Left kidney (tissue), 8 donors: ENCODE measurements at places on chromosomes 5 and 9. TPM values are rescaled to one million over a fixed set of nuclear protein-coding genes. Genes with fewer than 3 reads are reported as not detected.

- DNase-seq, result no peak
Observed at GRCh38 chr5:158451203-158451992, 592.5 kb upstream of the CLINT1 start.

- DNase-seq, result no peak
Observed at GRCh38 chr9:82206946-82207345, 218.4 kb downstream of the SPATA31D1 start.

DNA sequence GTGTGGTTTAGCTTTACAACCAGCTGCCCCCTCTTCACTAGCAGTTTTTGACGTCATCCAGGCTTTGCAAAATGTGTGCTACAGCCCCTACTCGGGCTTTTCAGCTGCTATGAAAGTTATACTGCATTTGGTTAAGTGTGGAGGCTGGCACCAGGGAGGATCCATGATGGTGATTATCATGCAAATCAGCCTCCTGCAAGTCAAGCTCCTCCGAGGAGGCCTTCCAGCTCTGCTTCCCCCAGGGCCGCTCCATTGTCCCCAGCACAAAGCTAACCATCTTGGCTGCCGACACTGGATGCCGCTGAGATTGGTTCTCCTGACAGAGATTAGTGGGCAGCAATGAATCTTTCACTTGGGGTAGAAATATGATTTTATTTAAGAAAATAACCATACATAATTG, 159.6 kb downstream of the NR2F1-AS1 start:
- DNase-seq, result no peak

- no peak for DNase-seq
Observed at GRCh38 chr9:107504585-107505455, 15.3 kb upstream of the KLF4 start.

DNA sequence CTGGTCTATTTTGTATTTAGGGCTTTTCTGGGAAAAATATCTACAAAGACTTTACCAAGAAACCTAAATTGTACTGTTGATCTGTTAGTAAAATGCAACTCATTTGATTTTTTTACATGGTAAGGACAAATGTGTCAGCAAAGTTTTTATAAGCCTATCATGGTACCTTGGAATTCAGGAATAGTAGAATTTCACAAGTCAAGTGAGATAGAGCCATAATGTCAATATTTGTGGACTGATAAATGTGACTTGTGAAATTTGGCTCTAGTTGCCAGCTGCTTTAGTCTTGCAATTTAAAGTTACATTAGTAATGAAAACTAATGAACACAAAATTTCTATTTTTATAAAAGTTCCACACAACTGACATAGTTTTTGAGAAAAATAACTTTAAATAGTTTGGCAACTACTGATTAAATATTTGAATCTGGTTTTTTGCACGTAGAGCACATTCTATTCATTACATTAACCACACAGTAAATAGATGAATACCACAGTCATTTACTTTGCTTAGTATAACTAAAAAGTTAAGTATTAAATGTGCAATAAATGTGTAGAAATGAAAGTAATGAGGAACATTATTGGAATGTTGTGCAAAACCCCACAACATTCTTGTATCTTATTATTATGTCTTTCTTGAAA, 41.2 kb upstream of the RIOK2 start:
- no peak for DNase-seq

- no peak for DNase-seq
Observed at GRCh38 chr5:102764381-102765004, 9.4 kb downstream of the PAM start.

Gene MYOZ3
- 6.9 TPM for polyA plus RNA-seq

Gene N4BP3
- polyA plus RNA-seq, result 3.4 TPM

Gene SH2D3C
- 11.2 TPM for polyA plus RNA-seq

DNA sequence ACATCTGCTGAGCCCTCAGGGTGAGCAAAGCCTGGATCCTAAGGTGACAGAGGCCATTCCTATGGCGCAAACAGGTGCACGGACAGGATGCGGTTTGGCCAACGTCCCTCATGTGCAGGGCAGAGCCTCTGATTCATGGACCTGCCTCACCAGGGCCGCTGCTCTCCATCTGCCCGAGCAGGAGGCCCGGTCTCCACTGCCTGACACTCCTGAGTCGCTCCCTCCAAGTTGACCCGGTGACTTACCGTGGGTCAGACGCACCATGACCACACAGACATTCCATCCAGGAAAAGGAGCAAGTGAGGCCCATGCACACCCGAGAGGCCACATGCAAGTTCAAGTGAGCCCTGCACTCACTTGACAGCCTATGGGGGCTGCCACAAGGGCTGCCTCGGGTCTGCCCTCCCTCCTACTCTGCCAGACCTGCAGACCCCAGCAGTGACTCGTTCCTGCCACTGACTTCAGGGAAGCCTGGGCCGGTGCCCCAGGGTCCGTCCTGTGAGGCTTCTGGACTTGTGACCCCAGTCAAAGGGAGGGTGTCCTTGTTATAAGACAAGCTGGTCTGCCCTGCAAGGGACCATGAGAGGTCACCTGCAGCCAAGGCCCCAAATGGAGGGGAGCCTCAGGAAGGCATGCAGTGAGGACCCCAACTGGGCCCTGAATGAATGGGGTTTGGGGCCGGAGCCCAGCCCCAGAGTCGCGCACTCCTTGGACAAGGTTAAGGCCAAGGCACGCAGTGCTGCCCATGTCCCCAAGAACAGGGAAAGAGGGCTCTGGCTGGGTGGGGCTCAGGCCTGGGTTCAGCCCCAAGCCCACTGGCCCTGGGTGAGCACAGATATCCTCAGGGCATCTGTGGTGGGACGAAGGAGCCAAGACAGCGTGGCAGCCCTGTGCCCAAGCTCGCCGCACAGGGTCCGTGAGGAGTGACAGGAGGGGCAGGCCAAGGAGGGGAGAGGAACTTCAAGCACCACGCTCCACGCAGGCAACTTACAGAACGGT, 10.1 kb downstream of the BRD3OS start:
- no peak for DNase-seq

GRCh38 chr5:113163328-113163727, 186.7 kb downstream of the DCP2 start:
- DNase-seq, result no peak

Gene EIF4E1B
- not detected for polyA plus RNA-seq

Gene SHOC1
- polyA plus RNA-seq, result 1.5 TPM

DNA sequence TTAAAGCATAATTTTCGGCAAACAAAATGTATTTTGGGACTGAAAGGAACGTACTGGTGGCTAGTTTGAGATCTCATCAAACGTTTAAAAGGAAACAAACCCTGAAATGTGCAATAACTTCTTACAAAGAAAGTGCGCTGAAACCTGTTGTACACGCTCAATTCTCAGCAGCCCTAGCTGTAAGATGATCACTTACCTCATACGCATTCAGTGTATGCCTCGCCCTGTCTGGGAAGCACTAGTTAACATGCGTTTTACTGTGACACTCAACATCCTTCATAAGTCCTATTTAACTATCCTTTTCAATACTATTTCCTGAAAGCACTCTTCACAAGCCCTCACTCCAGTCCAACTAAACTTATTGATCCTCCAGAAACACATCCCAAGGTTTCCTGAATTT, 485.0 kb upstream of the EDIL3 start:
- no peak for DNase-seq

Gene GPRIN1
- polyA plus RNA-seq, result 2.2 TPM

Gene KCNV2
- polyA plus RNA-seq, result 0.27 TPM

DNA sequence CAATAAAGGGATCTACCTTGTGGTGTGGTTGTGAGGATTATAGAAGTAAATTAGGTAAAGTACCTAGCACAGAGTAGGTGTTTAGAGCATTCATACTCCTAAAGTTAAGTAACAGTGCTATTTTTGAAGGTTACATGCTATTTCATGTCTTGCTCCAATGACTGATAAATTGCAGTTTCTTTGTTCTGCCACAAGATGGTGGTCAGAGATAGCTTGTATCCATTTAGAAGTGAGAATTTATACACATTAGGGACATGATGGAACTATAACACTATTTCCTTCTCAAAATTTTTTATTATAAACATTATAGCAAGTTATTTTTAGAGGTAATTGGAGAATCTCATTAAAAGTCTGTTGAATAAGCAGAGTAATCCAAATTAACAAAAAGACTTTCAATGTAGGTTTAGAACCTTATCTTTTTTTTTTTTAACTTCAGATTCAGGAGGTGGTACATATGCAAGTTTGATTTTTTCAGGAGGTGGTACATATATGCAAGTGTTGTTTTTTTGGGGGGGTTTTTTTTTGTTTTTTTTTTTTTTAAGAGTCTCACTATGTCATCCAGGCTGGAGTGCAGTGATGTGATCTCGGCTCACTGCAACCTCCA, 17.1 kb downstream of the MTREX start:
- DNase-seq, result peak; percentile 30

DNA sequence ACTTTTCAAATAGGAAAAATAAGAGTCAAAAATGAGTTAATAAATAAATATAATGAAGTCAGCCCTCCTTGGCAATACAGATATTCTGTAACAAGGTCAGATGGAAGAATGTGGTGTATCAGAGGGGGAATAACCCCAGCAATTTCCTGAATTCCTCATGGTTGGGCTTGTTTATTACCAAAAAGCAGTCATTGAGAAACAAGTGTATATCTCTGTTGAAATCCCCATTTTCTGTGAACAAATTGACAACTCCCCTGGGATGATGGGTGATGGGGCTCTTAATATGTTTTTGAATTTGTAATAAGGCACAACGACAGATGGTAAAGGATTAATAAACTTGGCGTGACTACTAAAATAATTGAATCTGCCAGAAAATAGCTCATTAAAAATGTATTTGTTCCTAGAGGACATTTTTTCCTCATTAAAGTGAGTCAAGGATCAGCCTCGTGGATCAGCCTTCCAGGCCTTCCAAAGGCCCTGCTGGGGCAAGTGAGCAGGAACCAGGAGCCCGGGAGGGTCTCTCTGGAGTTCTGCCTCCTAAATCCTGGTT, 34.2 kb downstream of the THBS4 start:
- no peak for DNase-seq

Gene NUTM2G
- polyA plus RNA-seq, result 1.1 TPM

- DNase-seq, result no peak
Observed at GRCh38 chr5:87164409-87164808, 103.3 kb upstream of the RASA1 start.

GRCh38 chr9:8224381-8224801, 424.8 kb upstream of the DMAC1 start:
- DNase-seq, result no peak

- DNase-seq, result no peak
Observed at GRCh38 chr5:132681983-132682382, 8.2 kb downstream of the IL4 start.

DNA sequence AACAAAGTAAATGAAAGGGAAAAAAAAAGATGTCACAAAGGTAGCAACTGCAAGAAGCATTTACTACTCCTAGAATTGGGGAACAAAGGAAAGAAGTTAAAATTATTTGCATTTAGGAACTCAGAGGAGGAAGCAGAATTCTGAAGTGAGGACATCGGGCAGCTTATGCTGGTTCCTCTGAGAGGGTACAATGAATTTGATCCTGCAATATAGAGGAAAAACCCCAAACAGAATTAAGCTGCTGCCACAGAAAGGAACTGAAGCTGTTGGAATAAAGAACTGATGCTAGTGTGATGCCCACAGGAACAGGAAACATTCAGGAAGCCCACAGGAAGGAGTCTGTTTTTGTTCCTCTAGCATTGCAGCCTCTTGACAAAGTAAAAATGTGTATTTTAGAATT, 22.3 kb upstream of the TBCA start:
- DNase-seq, result no peak

GRCh38 chr9:86280580-86280979, 1.8 kb downstream of the ISCA1 start:
- DNase-seq, result no peak

DNA sequence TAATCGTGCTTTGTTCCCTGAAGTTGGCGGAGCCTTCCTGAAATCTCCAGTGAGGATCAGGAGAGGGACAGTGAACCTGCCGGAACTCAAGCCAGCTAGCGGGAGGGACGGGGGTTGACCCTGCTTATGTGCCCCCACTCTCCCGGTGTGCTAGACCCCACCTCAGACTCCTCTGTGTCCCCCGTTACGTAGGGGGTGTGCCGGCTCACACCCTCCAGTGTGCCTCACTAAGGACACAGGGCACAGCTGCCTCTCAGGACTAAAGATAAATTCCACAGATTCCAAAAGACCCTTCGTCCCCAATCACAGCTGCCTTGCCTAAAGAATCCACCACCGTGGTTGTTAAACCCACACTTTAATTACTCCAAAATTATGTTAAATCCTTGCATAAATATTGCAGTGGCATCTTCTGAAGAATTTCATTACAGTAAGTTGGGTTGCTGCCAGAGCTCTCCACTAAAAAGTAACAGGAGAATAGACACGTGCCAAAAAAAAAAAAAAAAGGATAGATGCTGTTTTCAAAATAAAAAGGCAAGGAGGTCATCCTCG, 73.7 kb downstream of the GTF3C4 start:
- DNase-seq, result no peak

GRCh38 chr9:81390792-81391456, 298.4 kb downstream of the TLE1 start:
- DNase-seq, result no peak

DNA sequence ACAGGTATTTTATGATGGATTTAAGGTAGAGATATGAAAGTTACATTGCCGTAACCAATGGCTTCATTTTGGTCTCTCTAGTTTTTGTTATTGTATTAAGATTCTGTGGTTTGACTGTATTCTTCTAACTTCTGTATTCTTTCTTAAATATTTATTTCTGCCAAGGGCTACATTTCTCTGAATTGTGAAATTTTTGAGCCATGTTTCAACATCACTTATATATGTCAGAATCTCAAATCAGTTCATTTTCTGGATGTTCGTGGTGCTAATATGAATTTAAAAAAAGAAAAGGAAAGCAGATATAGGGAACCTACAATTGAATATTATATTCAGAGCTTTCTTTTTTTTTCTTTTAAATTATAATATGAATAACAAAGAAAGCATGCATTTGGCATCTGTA, 142.7 kb downstream of the ANXA1 start:
- no peak for DNase-seq

Gene LCN9
- not detected for polyA plus RNA-seq

Gene ADAMTS6
- polyA plus RNA-seq, result 3.2 TPM

GRCh38 chr5:42301349-42301748, 121.9 kb upstream of the GHR start:
- DNase-seq, result no peak

Gene IFNK
- not detected for polyA plus RNA-seq

Gene SPINK5
- polyA plus RNA-seq, result 0.67 TPM

GRCh38 chr5:64947031-64947430, 178.3 kb downstream of the CWC27 start:
- peak; percentile 27 for DNase-seq

GRCh38 chr5:35316611-35317274, 86.5 kb upstream of the PRLR start:
- no peak for DNase-seq
